ENCODE measurements at places on chromosomes 5 and 9.

DNA sequence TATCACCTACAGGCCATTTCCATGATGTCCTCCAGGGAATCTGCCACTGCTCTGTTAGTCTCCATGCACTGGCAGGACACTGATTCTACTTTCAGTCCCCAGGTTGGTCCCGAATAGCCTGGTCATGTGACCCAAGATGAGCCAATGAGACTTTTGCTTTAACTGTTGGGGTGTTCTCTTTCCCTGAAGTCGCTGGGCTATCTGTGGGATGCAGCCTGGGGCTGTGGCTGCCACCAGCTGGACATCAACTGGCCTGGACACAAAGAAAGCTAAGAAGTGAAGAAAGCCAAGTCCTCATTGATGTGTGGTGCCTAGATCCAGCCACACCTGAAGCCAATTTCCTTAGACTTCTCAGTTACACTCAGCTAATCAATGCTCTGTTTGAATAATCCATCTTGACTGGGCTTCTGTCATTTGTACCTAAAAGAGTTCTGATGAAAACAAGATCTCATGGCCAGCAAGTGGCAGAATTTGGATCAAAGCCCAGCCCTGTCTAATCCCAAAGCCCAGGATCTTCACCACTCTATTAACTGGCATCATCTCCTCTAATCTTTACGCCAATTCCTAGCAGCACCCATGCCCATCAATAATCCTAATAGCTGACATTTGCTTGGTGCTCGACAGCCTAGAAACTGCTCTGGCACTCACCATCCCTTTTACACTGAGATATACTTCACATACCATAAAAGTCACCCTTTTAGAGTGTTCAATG, 37.0 kb downstream of the SH3PXD2B start:
- DNase-seq, result no peak

DNA sequence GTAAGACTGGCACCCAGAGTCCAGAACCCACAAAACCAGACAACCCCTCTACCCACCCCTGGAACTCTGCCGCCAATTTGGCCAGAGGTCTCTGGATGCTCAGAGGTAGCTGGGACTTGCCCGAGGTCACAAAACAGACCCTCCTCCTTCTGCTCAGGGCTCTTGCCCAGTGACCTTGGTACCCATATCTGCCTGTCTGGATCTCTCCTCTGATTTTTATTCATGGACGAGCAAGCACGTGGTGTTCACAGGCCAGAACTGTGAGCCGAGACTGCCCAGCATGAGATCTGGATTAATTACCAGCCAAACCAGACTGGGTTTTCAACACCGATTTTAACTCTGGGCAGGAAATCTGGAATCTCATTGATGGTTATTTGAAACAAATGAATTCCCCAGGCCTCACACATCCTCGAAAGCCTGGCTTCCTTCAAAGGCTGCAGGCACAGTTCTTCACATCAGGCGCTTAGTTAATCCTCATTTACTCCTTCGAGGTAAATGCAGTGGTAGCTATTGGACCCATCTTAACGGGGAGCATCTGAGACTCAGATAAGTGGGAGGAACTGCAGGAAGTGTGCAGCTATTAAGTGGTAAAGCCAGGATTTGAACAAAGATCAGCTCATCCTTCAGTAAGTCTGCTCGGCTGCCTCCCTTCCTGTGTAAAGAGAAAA, 21.4 kb downstream of the COL27A1 start:
- no peak for DNase-seq

DNA sequence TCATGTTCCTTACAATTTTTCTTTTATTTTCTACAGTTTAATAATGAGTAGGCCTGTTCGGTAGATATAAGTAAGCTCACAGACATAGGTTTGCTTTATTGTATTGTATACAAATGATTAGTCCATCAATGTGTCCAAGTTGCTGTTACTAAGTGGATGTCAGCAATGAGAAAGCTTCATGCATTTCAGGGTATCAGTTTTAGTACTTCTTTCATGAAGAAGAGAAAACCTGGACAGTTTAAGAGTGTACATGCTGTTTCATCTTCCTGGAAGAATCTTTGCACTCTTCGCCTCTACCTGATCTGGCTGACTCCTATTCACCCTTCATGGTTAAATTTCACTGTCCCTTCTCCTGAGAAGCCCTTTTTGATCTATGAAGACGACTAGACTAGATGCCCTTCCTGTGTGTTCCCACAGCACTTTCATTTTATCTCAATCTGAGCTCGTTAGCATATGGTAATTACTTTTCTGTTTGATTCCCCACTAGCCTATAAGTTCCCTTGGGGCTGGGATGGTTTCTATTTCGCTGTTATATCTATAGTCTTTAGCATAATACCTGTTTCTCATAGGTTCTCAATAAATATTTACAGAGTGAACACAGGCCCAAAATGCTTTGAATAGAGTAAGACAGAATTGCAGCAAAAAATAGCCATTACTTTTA, 70.7 kb downstream of the CETN3 start:
- no peak for DNase-seq

GRCh38 chr5:149961957-149962409, 1.4 kb downstream of the SLC26A2 start:
- DNase-seq, result no peak

GRCh38 chr5:150313501-150313900, 10.8 kb upstream of the ARSI start:
- no peak for DNase-seq

GRCh38 chr5:98320343-98320742, 453.1 kb upstream of the RGMB start:
- DNase-seq, result no peak

DNA sequence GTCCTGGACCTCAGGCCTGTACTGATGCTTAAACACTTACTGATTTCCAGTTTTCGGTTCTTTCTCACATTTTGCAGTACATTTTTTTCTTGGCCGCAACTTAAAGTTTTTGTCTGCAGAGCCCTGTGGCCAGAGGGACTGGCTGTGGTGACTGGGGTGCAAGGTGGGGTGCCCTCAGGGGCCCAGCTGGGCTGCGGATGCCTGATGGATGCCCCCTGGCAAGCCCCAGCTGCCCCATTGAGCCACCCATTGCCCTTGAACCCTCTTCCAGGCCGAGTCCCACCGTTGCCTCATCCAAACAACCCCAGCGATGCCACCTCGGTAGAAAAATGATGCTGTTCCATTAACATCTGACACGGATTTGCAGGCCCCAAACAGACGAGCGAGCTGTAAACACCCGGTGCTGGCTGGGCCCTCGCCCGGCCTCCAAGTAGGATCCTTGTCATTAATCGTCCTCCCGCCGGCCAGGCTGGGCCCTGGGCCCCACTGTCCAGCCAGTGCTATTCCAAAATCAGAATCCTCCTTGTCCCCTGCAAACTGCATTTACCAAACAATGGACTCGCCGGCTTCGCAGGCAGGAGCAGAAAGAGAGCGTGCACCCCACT, 107.9 kb downstream of the PHF2 start:
- no peak for DNase-seq

DNA sequence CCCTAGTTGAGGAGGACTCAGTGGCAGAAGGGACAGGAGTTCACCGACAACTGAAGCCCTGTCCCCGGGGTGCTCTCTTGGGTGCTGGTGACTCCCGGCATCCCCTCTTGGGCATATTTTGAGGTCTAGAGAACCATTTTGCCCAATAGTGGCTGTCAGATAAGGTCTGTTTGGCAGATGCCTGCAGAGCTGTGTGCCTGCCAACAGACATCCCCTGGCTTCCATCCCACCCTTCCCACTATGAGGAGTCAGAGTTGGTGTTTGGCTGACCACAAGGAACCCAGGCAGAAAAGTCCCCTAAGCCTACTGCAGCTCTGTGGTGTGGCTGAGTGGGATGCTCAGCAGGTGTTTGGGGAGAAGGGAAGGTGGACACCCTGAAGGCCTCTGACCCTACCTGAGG, 207.0 kb downstream of the AUH start:
- DNase-seq, result no peak

- peak; percentile 37 for DNase-seq
Observed at GRCh38 chr9:137156567-137157375, 13.1 kb downstream of the LRRC26 start.

DNA sequence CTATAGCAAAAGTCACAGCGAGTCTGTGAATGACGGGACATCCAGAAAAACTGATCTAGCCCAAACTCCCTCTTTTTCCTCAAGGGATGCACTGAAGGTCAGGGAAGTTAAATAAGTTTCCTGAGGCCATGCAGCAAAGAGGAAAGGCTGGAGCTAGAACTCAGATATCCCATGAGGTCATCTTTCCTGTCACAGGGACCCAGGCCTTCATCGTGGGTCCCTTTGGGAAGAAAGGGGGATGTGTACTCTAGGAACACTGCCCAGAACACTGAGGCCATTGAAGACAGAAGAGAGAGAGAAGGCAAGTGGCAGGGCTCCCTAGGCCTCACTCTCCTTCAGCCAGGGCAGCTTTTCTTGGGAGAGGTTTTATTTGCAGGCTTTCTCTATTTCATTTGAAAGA, 182.0 kb downstream of the EBF1 start:
- no peak for DNase-seq

- peak; percentile 60 for DNase-seq
Observed at GRCh38 chr5:104540448-104540847, 977.9 kb upstream of the NUDT12 start.

- DNase-seq, result no peak
Observed at GRCh38 chr5:177103523-177104253, 17.0 kb downstream of the FGFR4 start.

- no peak for DNase-seq
Observed at GRCh38 chr5:181246276-181247049, 2.8 kb upstream of the RACK1 start.

DNA sequence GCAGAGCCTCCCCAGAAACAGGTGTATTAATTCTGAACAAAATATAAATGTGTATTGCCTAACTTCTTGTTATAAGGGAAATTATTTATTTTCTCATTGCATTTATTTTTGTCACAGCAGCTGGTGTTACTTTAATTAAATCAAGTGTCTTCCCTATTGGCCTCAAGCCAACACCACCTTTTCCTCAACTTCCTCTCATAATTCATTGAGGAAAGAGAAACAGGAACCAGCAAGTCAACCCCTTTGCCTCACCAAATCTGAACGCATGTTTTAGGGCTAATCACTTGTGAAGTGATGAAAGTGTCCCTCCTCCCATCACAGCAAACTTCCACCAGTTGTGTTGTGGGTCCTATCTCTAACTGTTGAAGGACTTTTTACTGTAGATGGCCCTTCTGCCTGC, 73.1 kb downstream of the DIRAS2 start:
- DNase-seq, result no peak

DNA sequence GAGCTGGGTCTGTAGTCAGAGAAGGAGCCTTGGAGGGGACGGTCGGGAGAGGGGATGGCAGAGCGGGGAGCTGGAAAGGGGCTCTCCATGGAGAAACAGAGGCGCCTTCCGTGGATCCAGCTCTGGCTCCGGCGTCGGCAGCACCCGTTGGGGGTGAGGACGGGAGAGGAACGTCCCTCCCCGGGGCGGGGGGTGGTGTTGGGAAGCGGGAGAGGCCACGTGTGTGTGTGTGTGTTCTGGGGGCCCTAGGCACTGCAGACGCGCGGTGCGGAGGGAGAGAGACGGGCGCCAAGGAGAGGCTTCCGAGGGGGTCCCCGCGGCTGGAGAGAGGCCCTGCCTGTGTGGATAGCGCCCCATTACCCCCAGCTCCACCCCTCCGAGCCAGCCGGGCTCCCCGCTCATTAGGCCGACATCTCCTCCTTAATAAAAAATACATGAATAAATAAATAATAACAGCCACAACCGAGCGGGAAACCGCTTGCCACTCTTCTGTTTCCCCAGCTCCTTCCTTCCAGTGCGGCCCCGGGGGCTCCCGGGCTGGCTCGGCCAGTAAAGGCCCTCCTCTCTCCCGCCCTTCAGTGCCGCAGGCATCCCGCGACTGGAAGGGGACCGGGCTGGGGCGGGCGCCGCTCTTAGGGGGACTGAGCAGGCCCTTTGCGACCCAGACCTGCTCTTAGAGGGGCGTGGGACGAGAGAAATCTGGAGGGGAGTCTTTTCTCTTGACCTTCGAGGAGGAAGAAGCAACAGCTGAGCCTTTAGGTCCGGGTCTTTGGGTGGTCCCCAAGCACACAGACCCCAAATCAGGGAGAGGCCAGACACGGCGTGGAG, 71.3 kb upstream of the ARAP3 start:
- DNase-seq, result no peak

DNA sequence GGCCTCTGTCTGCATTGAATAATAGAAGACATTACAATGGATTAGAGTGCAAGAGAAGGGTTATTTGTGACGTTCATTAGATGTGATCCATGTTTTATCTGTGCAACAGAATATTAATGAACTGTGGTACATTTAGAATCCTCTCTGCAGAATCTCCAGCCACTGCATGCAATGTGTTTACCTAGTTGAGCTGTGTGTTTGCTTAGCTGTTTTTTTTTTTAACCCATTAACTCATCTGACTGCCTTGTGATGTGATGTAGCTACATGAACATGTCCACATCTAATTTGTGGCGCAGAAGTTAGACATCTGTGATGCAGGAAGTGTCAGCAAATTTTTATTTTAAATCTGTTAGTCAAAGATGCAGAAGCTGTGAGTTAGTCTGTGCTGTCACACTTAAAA, 236.9 kb downstream of the CD180 start:
- DNase-seq, result no peak

GRCh38 chr5:39100851-39101396, 26.7 kb upstream of the RICTOR start:
- DNase-seq, result no peak
